Thoracic aorta endothelial cell (primary cell): ENCODE measurements at places on chromosomes 4 and X. TPM values are rescaled to one million over a fixed set of nuclear protein-coding genes. Genes with fewer than 3 reads are reported as not detected.

SRPX gene
- total RNA-seq = 317 and 330 TPM in 2 replicates

CCDC110 gene
- total RNA-seq = 0.43 and 0.53 TPM in 2 replicates

TRIM60 gene
- total RNA-seq = not detected in 2 replicates

APELA gene
- not detected in 2 replicates for total RNA-seq

NLGN4X gene
- total RNA-seq = under 0.01 TPM in 1 of 2 replicates, not detected in the other

TMEM144 gene
- total RNA-seq = 9.8 and 14.9 TPM in 2 replicates

MYOZ2 gene
- total RNA-seq = 0.13 and 0.36 TPM in 2 replicates

ARR3 gene
- total RNA-seq = not detected in 2 replicates

TEC gene
- total RNA-seq = 0.27 and 1.4 TPM in 2 replicates

TENM3 gene
- 22.9 and 25.7 TPM in 2 replicates for total RNA-seq

PARM1 gene
- under 0.01 and 0.14 TPM in 2 replicates for total RNA-seq

EFNB1 gene
- 53.1 and 97.1 TPM in 2 replicates for total RNA-seq

TCEAL6 gene
- total RNA-seq = not detected in 2 replicates

GLRA3 gene
- not detected in 2 replicates for total RNA-seq

LGI2 gene
- total RNA-seq = under 0.01 and 0.14 TPM in 2 replicates
